ENCODE measurements at places on chromosomes 2 and 18. TPM values are rescaled to one million over a fixed set of nuclear protein-coding genes. Genes with fewer than 3 reads are reported as not detected.

- DNase-seq = no peak
Observed at GRCh38 chr2:132963161-132963560, 293.2 kb upstream of the LYPD1 start.

DNA sequence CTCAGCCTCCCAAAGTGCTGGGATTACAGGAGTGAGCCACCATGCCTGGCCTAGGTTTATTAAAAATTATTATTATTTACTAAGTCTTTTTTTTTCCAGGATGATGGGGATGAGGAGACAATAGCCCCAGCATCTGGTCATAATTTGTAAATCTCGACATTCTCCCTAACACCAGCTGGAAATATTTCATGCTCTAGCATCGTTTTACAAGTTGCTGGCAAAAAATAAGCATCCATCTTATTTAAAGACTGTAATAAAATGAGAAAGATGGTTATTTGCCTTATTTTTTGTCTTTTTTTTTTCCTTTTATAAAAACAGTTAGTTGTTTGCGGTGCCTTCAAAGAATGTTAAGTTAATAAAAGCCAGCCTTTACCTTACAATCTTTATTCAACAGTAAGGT is 56.7 kb downstream of the SF3B1 start:
- no peak for DNase-seq

- DNase-seq = no peak
Observed at GRCh38 chr2:195620501-195620900, 36.5 kb upstream of the SLC39A10 start.

ASNSD1 gene
- total RNA-seq = 25.2 TPM

DNA sequence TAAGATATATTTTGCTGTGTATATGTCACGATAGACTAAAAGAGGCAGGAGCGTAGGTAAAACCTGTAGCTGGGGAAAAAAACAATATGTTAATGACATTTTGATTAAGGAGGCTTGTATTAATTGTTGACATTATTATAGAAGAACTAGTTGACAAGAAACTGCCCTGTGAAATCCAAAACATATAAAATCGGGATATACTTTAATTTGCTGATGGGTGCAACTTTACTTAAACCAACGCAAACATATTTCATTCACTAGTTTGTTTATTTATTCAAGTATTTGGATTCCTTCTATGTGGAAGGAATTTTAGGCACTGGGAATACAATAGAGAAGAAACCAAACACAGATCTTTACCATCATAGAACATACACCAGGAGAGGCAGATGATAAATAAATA is 8.0 kb downstream of the WDR7 start:
- no peak for DNase-seq

DNA sequence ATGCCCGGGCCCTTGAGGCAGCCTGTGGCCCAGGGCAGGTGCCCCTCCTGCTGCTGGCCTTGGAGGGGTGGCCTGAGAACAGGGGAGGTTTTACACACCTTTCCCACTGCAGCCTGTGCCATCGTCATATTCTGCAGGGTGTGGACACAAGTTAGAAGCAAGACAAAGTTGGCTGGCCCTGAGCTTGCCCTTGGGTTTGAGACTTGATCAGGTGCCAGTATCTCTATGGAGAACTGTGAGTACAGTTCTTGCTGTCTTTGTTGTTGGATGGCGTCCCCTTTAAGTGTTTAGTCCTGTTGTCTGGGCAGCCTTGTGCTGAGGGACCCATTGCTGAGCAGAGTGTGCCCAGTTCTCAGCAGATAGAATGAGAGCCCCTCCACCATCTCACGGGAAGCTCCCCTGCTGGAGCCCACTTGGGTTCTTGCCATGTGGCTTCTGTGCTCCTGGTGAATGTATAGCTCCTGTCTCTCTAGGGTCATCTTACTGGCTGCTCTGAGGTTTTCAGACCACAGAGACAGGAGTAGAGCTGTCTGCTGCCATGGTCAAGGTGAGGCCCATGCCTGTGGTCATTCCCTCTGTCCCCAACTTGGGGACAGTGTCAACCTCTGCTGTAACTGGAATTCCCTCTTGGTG is 115.9 kb downstream of the SH3RF3 start:
- DNase-seq = no peak

GRCh38 chr18:8752329-8752728 is 47.0 kb downstream of the MTCL1 start:
- DNase-seq = no peak

DNA sequence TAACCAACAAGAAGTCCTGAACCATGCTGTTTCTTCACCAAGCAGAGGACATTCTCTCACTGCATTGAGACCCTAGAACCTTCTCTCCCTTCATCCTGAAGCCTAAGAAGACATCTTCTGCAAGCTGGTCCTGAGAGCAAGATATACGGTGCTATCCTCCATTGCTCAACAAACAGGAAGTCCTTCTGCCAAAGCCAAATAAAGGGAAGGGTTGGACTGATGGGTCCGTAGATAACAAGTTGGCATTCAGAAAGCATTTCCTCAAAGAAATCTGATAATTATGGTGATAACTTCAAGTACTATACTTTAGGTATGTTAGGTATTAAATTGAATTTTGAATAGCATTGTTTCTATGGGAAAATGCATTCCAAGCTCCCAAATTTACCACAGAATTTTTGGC is 23.3 kb downstream of the GRB14 start:
- DNase-seq = no peak

GRCh38 chr2:149908726-149909683 is 321.4 kb upstream of the MMADHC start:
- DNase-seq = peak; percentile 74

DNA sequence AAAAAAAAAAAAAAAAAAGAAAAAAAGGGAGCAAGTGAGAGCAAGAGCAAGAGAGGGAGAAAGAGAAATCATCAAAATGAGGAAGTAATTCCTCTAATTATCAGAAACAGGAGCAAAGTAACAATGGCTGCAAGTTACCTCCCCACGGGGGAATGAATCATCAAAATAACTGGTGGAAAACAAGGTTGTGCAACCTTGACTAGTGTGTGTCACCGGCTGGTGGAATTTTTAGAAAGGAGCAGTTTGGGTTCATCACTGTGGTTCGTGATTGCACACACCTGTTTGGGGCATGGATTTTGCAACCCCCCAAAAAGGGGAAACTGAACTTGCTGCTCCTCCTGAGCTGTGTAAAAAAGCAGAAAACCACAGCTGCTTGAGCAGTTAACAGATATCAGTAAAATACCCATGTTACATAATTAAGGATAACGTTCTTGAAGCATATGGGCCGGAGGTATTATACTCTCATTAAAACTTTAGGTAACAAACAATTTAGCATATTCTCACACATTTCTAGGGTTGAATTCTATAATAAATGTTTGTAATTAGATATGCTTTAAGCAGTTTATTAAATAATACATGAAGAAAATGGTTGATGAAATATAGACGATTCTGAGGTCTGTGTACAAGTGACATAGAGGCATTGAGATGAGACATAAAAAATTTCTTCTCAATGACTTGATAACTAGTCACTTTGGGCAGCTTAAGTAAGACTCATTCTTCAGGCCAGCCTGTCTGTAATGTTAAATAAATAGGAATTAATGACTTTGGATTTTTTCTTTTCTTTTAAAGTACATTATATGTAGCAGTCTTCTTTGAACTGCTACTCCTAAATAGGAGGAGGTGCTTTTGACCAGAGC is 184.2 kb upstream of the ZEB2 start:
- no peak for DNase-seq

DNA sequence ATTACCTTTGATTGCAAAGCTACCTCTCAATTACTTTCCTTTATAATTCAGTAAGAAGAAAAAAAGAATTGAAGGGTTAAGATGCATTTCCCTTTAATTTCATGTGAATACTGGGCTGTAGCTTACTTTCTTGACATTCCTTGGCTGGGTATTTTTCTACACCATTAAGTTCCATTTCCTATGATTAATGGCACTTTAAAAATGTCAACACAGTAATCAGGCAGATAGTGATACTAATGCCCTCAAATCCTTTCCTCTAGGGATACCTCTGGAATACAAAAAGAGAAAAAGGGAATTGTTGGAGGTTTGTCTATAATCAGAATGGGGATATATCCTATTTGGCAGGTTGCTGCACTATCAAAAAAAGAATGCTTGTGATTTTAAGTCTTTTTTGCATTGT is 216.9 kb downstream of the SRBD1 start:
- DNase-seq = no peak

MAP3K19 gene
- not detected for total RNA-seq

IL1RL2 gene
- total RNA-seq = not detected

- DNase-seq = no peak
Observed at GRCh38 chr2:12363569-12363968, 353.2 kb upstream of the TRIB2 start.

- no peak for DNase-seq
Observed at GRCh38 chr2:119821266-119821665, 61.5 kb downstream of the PTPN4 start.

PRSS56 gene
- total RNA-seq = not detected

- DNase-seq = no peak
Observed at GRCh38 chr2:220670511-220670910, 901.6 kb downstream of the EPHA4 start.

DNA sequence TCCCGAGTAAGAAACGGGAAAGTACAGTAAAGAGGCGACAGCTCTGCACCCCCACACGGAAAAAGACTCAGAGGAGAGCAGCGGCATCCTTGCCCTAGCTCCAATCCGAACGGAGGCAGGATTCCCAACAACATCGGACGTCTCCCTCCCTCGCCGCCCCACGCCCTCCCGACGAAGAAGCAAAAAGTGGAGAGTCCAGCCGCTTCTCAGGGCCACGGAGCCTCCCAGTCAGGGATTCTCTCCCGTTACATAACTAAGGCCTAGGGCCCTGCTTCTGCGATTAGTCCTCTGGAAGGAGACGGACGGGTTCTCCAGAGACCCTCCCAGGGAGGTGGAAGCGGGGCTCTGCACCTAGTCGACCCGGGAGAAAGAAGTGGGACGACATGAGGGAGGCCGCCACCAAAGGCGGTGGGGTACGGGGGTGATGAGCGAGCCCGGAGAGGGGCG is 587 bp downstream of the SUMO1 start:
- DNase-seq = peak; percentile 57

UBXN2A gene
- 19.1 TPM for total RNA-seq

ALPP gene
- total RNA-seq = not detected

DNA sequence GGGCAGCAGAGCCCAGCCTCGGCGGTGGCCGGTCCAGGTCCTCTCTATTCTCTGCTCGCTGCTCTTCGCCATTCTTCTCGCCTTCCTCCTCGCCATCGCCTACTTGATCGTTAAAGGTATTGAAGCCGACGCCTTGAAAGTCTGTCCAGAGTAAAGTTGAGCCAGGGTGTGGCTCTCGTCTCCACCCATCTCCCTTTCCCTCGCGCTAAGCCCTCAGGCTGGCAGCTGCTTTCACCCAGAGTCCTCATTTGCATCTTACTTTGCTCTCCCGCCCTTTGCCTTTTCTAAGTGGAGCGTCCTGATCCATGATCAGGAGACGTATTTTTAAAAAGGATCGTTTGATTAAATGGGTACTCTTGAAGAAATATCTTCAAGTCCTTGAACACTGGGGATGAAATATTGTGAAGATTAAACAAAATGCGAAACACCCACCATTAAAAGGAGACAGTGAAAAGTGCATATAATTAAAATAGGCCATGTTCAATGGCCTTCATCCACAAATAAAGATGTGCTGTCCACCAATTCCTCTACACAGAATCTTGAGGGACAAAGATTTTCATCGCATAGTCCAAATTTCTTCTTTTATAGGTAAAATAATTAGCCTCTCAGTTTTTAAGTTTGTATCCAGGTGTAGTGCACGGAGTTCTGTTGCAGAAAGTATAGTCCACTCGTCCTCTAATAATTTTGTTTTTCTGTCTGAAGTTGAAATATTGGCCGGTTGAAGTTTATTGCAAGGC is 657 bp downstream of the ARL6IP6 start:
- DNase-seq = peak; percentile 63

DNA sequence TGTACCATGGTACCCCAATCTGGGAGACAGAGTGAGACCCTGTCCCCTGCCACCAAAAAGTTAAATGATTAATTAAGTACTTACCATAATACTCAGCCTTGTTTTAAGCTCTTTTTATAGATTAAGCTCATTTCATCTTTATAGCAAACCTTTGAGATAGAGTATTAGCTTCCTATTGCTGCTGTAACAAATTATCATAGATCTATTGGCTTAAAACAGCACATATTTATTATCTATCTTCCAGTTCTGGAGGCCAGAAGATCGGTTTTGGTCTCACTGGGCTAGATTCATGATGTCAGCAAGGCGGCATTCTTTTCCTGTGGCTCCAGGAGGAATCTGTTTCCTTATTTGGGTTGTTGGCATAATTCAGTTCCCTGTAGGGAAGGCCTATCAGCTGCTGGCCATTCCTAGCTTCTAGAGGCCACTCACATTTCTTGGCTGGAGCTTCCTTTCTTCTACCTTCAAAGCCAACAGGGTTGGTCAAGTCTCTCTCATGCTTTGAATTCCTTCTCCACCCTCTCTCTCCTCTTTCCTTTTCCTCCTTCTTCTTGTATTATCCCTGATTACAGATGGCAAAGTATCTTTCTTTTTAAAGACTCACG is 13.7 kb upstream of the GREB1 start:
- DNase-seq = no peak

RAD51AP2 gene
- 0.12 TPM for total RNA-seq

GRCh38 chr2:75788902-75789301 is 78.2 kb upstream of the GCFC2 start:
- no peak for DNase-seq

GRCh38 chr2:178477443-178478129 is 814 bp downstream of the FKBP7 start:
- no peak for DNase-seq

GRHL1 gene
- 1.3 TPM for total RNA-seq

DNA sequence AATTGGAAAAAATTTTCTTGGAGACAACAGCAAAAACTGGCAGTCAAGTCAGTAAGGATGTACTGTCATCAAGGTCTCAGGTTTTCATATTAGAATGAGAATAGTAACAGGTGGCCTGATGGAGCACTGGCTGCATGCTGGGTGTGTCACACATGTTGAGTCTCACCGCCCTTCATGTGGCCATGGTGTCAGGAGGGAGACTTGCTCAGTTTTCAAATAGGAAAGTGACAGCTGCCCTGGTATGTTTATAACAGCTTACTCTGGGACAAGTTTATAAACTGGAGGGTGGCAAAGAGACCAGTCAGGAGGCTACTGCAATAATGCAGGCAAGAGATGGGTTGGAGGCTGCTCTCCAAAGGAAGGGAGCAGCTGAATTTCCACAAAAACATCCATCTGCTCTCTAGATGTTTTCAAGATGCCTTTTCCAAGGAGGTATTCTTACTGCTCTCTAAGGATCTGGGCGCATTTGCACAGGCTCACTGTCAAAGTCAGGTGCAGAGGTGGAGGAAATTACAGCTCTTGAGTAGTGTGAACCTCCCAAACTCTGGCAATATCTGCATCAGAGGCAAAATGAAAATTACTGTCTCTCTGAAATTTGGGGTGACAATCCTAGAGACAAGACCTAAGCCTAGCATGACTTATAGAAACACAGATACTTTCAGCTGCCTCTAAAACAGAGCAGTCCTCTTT is 321.9 kb upstream of the RAB12 start:
- no peak for DNase-seq

GRCh38 chr2:30730736-30731647 is 76.3 kb downstream of the CAPN13 start:
- no peak for DNase-seq
